ENCODE measurements at places on chromosomes 1 and 21. TPM values are rescaled to one million over a fixed set of nuclear protein-coding genes. Genes with fewer than 3 reads are reported as not detected.

The KTI12 gene
- total RNA-seq, result 7.9 TPM

The ACKR1 gene
- 81.9 TPM for total RNA-seq

The SPRR2G gene
- total RNA-seq, result not detected

The ELAPOR1 gene
- total RNA-seq, result 202 TPM

The C4BPA gene
- 6.4 TPM for total RNA-seq

The MTMR11 gene
- 13.8 TPM for total RNA-seq

The AIM2 gene
- total RNA-seq, result 0.73 TPM

The LRRC8B gene
- 12.3 TPM for total RNA-seq

The FCMR gene
- 1.1 TPM for total RNA-seq

The CLEC20A gene
- total RNA-seq, result not detected

The SUCO gene
- 43.9 TPM for total RNA-seq

The IL20 gene
- total RNA-seq, result 1.5 TPM

The LCE1B gene
- not detected for total RNA-seq

The TRNP1 gene
- total RNA-seq, result 16.7 TPM

The RGS16 gene
- 6.3 TPM for total RNA-seq

The KCNJ6 gene
- not detected for total RNA-seq

The DHRS3 gene
- 117 TPM for total RNA-seq

The CHIA gene
- not detected for total RNA-seq

- no peaks in the 10 kb centered on the region for H3K4me1 ChIP-seq
- H3K27ac ChIP-seq, result no peak overlapping the region
- no peak for DNase-seq
- H3K4me3 ChIP-seq, result no peak overlapping the region
- no peaks in the 10 kb centered on the region for H3K36me3 ChIP-seq
- H3K27me3 ChIP-seq, result no peaks in the 10 kb centered on the region
These were observed 4.6 kb upstream of the CTPS1 start for GRCh38 chr1:40974945-40975344.

DNA sequence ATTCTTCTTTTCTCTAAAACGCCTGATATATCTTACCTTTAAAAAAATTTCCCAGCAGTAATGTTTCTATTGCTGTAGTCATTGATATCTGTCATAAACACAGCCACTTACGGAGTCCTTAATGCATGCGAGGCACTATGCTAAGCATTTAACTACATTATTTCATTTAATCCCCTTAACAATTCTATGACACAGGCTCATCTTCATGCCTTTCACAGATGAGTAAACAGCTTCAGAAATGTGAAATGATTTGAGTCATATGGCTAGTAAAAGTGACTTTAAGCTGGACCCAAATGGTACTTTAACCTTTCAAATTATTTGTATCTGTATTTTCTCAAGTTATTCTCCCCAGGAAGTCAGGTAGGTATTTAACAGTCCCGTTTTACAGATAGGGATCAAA is 125.1 kb upstream of the FGGY start:
- DNase-seq, result no peak
- no peak overlapping the region for H3K4me3 ChIP-seq
- no peak overlapping the region for H3K27ac ChIP-seq
- H3K4me1 ChIP-seq, result no peaks in the 10 kb centered on the region
- no peaks in the 10 kb centered on the region for H3K36me3 ChIP-seq

DNA sequence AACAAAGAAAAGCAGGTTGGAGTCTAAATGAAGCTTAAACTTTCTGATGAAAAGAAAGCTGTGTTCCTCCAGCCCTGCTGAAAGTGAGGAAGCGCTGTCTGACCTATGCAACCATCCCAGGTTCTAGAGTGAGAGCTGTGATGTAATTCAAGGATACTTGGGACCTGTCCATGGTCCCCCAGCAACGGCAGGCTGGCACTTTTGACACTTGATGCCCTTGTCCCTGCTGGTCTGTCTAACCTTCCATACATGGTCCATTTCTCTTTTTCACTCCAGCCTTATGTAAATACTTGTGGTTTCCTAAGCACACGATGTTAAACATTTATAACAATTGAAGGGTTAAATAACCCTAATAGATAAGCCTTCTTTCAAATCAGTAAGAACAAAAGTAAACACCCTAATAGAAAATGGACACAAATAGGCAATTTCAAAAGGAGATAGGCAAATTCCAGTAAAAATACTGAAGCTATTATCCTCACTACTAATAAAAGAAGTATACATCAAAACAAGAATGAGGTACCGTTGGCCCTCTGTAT is 17.7 kb upstream of the KDM4A start:
- no peaks in the 10 kb centered on the region for H3K4me1 ChIP-seq
- H3K36me3 ChIP-seq, result no peaks in the 10 kb centered on the region
- no peaks in the 10 kb centered on the region for H3K27me3 ChIP-seq
- no peak overlapping the region for H3K4me3 ChIP-seq

- H3K27ac ChIP-seq, result no peak overlapping the region
- H3K4me1 ChIP-seq, result no peaks in the 10 kb centered on the region
- no peak for DNase-seq
- no peak overlapping the region for H3K4me3 ChIP-seq
These were observed 13.9 kb downstream of the HLX start for GRCh38 chr1:220892997-220893700.

- H3K27me3 ChIP-seq, result no peaks in the 10 kb centered on the region
- no peaks in the 10 kb centered on the region for H3K36me3 ChIP-seq
- peak; percentile 46 for DNase-seq
- H3K4me3 ChIP-seq, result no peak overlapping the region
- H3K27ac ChIP-seq, result no peak overlapping the region
These were observed 47.7 kb downstream of the ETS2 start for GRCh38 chr21:38853421-38853919.

GRCh38 chr1:34618381-34618780 is 136.5 kb upstream of the GJB5 start:
- peaks cover 23% of the 10 kb centered on the region for H3K27me3 ChIP-seq
- no peak for DNase-seq
- H3K36me3 ChIP-seq, result no peaks in the 10 kb centered on the region
- no peak overlapping the region for H3K4me3 ChIP-seq
- no peak overlapping the region for H3K27ac ChIP-seq
- no peaks in the 10 kb centered on the region for H3K4me1 ChIP-seq

DNA sequence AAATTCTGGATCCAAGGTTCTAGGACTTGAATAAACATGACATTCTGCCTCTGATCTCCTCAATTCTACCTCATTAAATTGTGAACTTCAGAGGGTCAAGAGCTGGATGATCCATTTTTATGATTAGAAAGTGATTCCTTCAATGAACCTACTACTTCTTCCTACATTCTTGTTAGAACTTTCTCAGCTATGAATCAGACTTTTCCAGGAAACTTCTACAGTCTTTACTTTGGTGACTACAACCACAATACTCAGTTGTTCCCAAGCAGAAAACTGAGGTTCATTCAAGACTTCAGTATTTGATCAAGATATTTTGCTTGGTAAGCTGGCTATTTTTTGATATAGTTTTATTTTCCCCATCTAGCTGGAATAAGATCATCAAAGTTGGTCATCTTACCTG is 51.4 kb downstream of the CDC7 start:
- no peaks in the 10 kb centered on the region for H3K27me3 ChIP-seq
- DNase-seq, result no peak
- H3K27ac ChIP-seq, result peak overlapping the region; percentile 69
- H3K4me1 ChIP-seq, result peaks cover 13% of the 10 kb centered on the region
- H3K4me3 ChIP-seq, result no peak overlapping the region

GRCh38 chr1:89354205-89354604 is 9.7 kb upstream of the GBP6 start:
- no peak overlapping the region for H3K27ac ChIP-seq
- no peaks in the 10 kb centered on the region for H3K36me3 ChIP-seq
- H3K27me3 ChIP-seq, result no peaks in the 10 kb centered on the region
- H3K4me1 ChIP-seq, result no peaks in the 10 kb centered on the region

- H3K27me3 ChIP-seq, result no peaks in the 10 kb centered on the region
- no peak overlapping the region for H3K27ac ChIP-seq
- no peaks in the 10 kb centered on the region for H3K36me3 ChIP-seq
- DNase-seq, result no peak
- no peak overlapping the region for H3K4me3 ChIP-seq
These were observed 176.5 kb downstream of the RERE start for GRCh38 chr1:8640950-8641349.

DNA sequence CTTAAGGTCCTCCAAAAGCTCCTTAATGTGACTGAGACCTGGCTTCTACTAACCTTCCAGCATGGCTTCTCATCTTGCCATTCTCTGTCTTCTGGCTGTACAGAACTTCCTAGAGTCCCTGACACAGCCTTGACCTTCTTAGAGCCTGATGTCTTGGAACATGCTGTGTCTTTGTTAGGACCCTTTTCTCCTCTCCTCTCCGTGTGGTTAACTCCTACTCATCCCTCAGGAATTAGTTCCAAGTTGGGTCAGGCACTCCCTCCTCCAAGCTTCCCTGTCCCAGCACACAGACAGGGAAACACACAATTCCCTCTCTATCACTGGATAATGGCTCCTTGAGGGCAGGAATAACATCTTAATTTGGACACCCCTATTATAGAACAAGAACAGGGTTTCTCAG is 275.4 kb upstream of the USP24 start:
- H3K4me3 ChIP-seq, result no peak overlapping the region
- H3K36me3 ChIP-seq, result no peaks in the 10 kb centered on the region
- no peak for DNase-seq

- H3K27me3 ChIP-seq, result no peaks in the 10 kb centered on the region
- no peak for DNase-seq
- H3K4me1 ChIP-seq, result no peaks in the 10 kb centered on the region
- peak overlapping the region; percentile 87 for H3K27ac ChIP-seq
- H3K36me3 ChIP-seq, result no peaks in the 10 kb centered on the region
These were observed 624 bp downstream of the KIFAP3 start for GRCh38 chr1:170073893-170074249.

DNA sequence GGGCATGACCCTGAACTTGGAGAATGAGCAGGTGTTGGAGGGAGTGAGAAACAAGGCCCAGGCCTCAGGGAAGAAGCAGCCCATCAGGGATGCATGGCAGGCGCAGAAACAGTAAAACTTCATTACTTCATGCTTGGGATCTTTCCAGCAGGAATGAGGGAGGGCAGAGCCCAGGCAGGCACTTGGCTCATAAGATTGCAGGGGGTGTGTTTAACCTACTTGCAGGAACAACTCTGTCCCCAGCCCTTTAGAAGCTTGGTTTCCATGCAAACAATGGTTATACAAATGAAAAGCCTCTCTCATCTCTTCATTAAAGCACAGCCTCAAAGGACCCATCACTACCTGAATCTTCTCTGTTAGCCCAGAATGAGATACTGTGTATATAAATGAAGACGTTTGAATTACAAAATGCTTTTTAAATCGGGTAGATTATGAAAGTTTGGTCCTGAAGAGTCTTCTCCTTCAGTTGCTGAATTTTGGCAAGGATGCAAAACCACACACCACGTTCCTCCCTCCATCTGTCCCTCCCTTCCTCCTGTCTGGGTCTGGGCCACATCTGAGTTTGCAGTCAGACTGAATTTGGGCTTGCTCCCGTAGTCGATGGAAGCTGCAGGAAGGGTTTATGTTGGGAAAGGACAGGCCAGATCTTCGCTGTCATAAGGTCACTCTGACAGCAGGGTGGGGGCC is 154.4 kb upstream of the KLHDC7A start:
- H3K27me3 ChIP-seq, result peaks cover 6% of the 10 kb centered on the region
- H3K27ac ChIP-seq, result no peak overlapping the region
- H3K36me3 ChIP-seq, result no peaks in the 10 kb centered on the region
- no peaks in the 10 kb centered on the region for H3K4me1 ChIP-seq

- no peak overlapping the region for H3K4me3 ChIP-seq
- no peak for DNase-seq
- no peaks in the 10 kb centered on the region for H3K27me3 ChIP-seq
- H3K36me3 ChIP-seq, result no peaks in the 10 kb centered on the region
These were observed 276.2 kb downstream of the CACNA1E start for GRCh38 chr1:181759481-181759880.

GRCh38 chr1:209805875-209806760 is at the start of gene IRF6:
Gene IRF6 (minus strand): TSS chr1:209806142. CDS start chr1:209801413, 4,729 bp downstream.
- peak; percentile 96 for DNase-seq
- H3K4me3 ChIP-seq, result peak within 1 kb of the TSS; percentile 82
- no peaks in the 10 kb centered on the region for H3K36me3 ChIP-seq
- H3K4me1 ChIP-seq, result no peaks in the 10 kb centered on the region
- no peaks in the 10 kb centered on the region for H3K27me3 ChIP-seq

DNA sequence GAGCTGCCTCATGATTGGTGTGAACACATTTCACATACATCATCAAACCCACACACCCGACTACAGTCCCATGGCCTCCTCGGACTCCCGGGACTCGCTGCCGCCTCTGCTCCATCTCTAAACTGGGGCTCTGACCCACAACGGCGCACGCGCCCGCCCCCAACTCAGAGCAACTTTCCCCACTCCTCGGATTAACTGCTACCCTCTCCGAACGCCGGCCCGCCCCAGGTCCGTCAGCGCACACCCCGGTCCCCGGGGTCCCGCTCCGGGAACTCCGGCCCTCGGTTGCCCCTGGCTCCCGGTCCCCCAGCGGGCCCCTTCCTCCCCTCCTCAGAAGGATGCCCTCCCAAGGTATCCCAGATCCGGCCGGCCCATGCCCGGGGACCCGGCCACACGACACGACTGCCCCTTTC is 740 bp downstream of the DSTYK start:
- H3K4me3 ChIP-seq, result peak overlapping the region; percentile 97
- peak; percentile 54 for DNase-seq
- peak overlapping the region; percentile 96 for H3K27ac ChIP-seq
- H3K36me3 ChIP-seq, result no peaks in the 10 kb centered on the region

DNA sequence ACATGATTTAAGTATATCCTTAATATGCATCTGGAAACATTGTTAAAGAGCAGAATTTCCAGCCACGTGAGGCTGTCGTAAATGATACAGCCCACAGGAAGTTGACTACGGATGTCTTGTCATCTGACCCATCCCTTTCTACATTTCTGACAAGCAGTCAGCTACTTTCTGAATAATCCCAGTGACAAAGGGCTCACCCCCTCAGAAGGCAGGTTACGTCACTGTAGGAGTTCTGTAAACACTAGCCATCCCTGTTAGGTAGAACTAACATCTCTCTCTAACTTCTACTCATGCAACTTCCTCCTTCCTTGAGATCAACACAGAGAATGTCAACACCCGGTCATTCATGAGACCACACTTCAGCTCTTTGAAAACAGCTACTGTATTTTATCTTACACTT is 259.2 kb downstream of the GREM2 start:
- H3K27me3 ChIP-seq, result no peaks in the 10 kb centered on the region
- no peak overlapping the region for H3K4me3 ChIP-seq
- DNase-seq, result no peak
- no peaks in the 10 kb centered on the region for H3K4me1 ChIP-seq
- no peaks in the 10 kb centered on the region for H3K36me3 ChIP-seq
- H3K27ac ChIP-seq, result no peak overlapping the region

DNA sequence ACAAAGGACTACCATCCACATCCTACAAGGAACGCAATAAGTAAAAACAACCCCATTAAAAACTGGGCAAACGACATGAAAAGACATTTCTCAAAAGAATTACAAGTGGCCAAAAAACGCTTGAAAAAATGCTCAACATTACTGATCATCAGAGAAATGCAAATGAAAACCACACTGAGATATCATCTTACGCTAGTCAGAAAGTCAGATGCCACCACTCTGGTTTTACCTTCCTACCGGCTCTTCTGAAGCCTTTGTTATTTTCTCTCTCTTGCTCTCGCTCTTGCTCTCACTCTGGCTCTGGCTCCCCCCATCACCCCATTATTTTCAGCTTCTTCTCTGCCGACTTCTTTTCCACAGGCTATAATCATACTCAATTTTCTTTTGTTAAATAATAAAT is 38.8 kb downstream of the VPS45 start:
- DNase-seq, result no peak
- no peak overlapping the region for H3K27ac ChIP-seq
- H3K4me3 ChIP-seq, result no peak overlapping the region
- no peaks in the 10 kb centered on the region for H3K4me1 ChIP-seq
- no peaks in the 10 kb centered on the region for H3K36me3 ChIP-seq
- H3K27me3 ChIP-seq, result no peaks in the 10 kb centered on the region

- H3K4me1 ChIP-seq, result no peaks in the 10 kb centered on the region
- peaks cover 5% of the 10 kb centered on the region for H3K27me3 ChIP-seq
- no peak overlapping the region for H3K4me3 ChIP-seq
- no peak for DNase-seq
These were observed 470.6 kb downstream of the PTPRU start for GRCh38 chr1:29706936-29707335.
